ENCODE measurements at places on chromosomes 1 and 21. TPM values are rescaled to one million over a fixed set of nuclear protein-coding genes. Genes with fewer than 3 reads are reported as not detected.

CHIT1 gene
- not detected for total RNA-seq

F11R gene
- total RNA-seq, result 0.76 TPM

AKNAD1 gene
- not detected for total RNA-seq

IQCC gene
- total RNA-seq, result 0.97 TPM

INSRR gene
- not detected for total RNA-seq

DIRAS3 gene
- total RNA-seq, result 4.8 TPM

FBXO28 gene
- 31.8 TPM for total RNA-seq

ATP1A4 gene
- not detected for total RNA-seq

KCNJ6 gene
- 0.13 TPM for total RNA-seq

NCF2 gene
- not detected for total RNA-seq

KRTAP13-2 gene
- not detected for total RNA-seq

KRTAP7-1 gene
- not detected for total RNA-seq

Measured in GM23248 (cell line).